ENCODE measurements at places on chromosomes 2 and 18. TPM values are rescaled to one million over a fixed set of nuclear protein-coding genes. Genes with fewer than 3 reads are reported as not detected.

GRCh38 chr2:151774506-151774905, 40.2 kb upstream of the NEB start:
- DNase-seq, result no peak

- DNase-seq, result no peak
Measured at GRCh38 chr2:240564561-240565332, 3.5 kb upstream of the RNPEPL1 start.

The PIKFYVE gene
- 10.5 TPM for total RNA-seq

The RFTN2 gene
- total RNA-seq, result not detected

The HOXD1 gene
- total RNA-seq, result not detected

DNA sequence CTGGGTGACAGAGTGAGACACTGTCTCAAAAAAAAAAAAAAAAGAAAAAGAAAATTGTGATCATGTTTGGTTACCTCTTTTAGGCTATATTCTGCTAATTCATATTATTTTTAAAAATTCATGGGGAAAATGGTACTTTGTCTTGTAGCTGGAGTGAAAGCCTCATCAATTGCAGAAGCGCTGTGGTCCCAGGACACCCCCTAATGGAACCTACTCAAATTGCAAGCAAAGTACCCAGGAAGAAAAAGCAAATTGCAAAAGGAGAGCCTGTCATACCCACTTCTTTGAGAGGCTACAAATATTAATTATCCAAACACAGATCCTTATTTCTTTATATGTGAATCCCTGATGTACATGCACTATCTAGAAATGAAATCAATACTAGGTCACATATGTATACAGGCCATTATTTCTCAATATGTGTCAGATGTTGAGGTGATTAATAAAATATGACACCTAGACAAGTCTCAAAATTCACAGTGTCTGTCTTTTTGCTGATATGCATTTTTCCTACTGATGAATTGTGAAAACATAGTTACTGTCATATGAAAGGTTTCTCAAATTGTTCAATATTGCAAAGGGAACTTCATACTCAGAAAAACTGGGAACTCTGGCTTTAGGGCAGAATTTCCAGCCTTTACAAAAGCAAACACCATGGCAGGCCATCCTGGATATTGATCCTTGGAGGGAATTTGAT, 12.6 kb downstream of the CRACDL start:
- DNase-seq, result no peak

The ERICH2 gene
- not detected for total RNA-seq

GRCh38 chr2:124585277-124585676, 560.2 kb downstream of the CNTNAP5 start:
- DNase-seq, result no peak

GRCh38 chr2:165645930-165646831, 147.9 kb downstream of the GALNT3 start:
- DNase-seq, result no peak

- DNase-seq, result no peak
Measured at GRCh38 chr2:155368934-155369333, 670.4 kb downstream of the KCNJ3 start.

DNA sequence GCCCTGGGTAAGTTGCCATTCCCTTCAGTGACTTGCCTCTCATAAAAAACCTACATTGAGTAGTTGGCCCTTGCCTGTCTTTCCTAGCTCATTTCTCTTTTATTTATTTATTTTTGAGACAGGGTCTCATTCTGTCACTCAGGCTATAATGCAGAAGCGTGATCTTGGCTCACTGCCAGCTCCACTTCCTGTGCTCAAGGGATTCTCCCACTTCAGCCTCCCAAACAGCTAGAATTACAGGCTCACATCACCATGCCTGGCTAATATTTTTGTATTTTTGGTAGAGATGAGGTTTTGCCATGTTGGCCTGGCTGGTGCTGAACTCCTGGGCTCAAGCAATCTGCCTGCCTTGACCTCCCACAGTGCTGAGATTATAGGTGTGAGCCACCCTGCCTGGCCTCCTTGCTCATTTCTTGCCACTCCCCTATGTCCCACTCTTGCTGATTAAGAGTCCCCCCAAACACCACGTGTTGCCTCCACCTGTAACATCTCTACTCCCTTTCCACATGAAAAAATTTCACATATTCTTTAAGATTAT, 12.6 kb downstream of the EVA1A start:
- no peak for DNase-seq

- DNase-seq, result no peak
Measured at GRCh38 chr2:36520431-36520830, 77.5 kb downstream of the FEZ2 start.

- DNase-seq, result no peak
Measured at GRCh38 chr2:64325852-64326577, 127.9 kb upstream of the LGALSL start.

The SPDYA gene
- not detected for total RNA-seq

DNA sequence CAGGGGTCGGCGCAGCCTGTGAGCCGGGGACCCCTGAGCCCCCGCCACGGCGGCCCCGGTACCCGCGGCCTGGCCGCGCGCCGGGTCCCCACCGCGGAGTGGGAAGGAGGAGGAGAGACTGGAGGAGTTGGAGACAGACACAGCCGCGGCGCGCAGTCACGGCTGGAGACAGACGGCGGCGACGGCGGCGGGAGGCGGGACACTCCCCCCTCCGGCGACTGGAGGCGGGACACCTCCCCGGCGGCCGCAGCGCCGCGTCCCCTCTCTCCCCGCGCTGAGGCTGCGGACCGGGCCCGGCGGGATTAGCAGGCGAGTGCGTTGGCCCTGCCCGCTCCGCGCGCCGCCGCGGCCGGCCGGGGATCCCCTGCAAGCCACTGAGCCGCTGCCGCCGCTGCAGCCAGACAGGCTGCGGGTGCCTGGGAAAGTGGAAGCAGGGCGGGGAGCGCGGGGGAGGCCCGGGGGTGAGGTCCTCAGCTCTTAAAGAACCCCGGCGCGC, 1.0 kb upstream of the LDLRAD4 start:
- no peak for DNase-seq

DNA sequence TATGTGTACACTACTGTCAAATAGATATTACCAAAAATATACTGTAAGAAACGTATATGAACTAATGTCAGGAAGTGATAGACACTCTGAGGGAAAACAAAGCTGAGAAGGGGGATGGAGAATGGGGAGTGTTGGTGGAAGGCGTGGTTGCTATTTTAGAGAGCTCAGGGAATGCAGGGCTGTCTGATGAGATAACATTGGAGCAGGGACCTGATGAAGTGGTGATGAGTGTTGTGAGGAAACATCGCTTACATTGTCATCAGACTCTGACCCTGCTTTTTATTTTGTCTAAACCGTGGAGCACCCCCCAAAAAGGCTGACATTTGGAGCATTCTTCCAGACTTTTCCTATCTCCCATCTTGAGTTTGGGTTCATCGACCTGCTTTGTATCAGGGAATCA, 194.7 kb downstream of the LTBP1 start:
- no peak for DNase-seq

The PLCL1 gene
- 4.2 TPM for total RNA-seq

DNA sequence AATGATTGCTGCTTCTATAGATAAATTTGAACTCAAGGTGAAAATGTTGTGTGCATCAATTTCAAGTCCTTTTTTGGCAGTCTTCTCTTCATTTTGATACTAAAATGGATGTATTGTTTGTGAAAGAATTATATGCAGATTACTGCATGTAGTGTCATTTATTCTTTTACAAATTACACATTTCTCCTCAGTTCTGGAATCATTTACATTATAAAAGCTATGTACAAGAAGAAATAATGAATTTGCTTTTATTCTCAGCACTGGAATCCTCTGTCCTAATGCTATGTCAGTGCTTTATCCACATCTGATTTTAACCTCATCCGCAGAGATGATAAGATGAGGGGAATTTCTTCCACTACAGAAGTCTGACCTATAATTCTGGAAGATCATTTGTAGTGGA, 220.8 kb upstream of the UBE2E3 start:
- DNase-seq, result no peak

All from esophagus squamous epithelium (tissue), 5 donors.